ENCODE measurements at places on chromosomes 3 and 15. TPM values are rescaled to one million over a fixed set of nuclear protein-coding genes. Genes with fewer than 3 reads are reported as not detected.

The TMEM44 gene
- total RNA-seq = 2.0 TPM

DNA sequence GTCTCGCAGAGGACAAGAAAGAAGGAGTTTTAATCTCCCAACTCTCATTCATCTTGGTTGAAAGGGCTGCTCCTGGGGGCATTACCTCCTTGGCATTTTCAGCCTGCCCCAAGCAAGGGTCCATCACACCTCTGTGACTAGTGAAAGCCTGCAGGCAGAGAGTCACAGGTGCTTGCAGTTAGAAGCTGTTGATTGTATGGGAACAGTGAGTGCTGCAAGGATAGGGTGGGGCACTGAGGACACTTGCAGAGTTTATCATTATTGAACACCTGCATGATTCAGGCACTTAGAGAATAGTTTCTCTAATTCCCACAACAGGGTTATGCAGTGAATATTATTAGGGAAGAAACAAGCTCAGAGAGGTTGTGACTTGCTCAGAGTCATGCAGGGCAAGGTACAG is 41.7 kb upstream of the IGF2BP2 start:
- DNase-seq = no peak

DNA sequence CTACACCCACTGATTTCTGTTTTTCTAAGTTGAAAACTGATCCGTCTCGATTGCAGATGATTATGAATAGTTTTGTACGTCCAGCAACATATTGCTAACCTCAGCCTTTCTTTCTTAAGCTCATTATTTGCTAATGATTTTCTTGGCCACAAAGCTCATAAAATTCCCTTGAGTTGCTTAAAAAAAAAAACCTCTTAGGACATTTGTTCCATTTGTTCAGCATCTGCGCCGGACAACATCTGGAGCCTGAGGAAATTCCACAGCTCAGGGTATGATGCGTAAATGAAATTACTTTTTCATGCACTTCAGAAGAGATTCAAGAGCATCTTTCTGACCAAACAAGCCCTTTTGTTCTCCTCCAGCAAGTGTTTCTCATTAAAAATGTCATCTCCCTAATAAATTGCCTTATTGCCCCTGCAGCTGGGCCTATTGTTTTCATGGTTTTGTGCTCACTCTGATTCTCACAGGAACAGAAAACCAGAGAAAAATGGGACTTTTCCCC is 249.1 kb upstream of the MCTP2 start:
- DNase-seq = no peak

DNA sequence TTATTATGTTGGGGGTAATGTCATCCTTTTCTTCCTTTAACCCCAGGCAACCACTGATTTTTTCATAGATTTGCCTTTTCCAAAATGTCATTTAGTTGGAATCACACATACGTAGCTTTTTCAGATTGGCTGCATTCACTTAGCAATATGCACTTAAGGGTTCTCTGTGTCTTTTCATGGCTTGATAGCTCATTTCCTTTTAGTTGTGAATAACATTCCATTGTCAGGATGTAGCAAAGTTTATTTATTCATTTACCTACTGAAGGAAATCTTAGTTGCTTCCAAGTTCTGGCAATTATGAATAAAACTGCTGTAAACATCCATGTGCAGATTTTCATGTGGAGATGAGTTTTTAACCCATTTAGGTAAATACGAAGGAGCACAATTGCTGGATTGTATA is 125.4 kb downstream of the AGBL1 start:
- no peak for DNase-seq

GRCh38 chr3:13167829-13168228 is 94.6 kb upstream of the IQSEC1 start:
- DNase-seq = no peak

The RBSN gene
- 11.4 TPM for total RNA-seq
